ENCODE measurements at places on chromosomes 12 and 14.

- DNase-seq: no peak
These were observed 163.5 kb downstream of the DIO2 start for GRCh38 chr14:80047761-80048160.

DNA sequence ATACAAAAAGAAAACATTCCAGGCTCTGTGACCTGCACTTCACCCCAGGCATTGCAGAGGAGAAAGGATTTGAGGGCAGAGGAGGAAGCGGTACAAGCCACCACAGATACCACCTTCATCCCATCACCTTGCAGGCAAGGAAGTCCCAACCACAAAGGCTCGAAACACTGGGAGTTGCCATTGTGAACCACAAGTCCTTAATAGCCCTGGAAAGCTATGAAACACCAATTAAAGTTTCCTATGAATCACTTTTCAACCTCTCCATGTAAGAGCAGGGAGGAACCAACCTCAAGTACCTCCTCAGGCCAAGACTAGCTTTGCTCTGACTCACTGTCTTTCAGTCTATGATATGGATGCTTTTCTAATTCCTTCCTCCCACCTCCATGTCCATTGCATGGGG is 27.0 kb downstream of the MAP3K9 start:
- DNase-seq: peak; percentile 19

GRCh38 chr12:82688035-82688501 is 1.4 kb downstream of the TMTC2 start:
- no peak for DNase-seq

DNA sequence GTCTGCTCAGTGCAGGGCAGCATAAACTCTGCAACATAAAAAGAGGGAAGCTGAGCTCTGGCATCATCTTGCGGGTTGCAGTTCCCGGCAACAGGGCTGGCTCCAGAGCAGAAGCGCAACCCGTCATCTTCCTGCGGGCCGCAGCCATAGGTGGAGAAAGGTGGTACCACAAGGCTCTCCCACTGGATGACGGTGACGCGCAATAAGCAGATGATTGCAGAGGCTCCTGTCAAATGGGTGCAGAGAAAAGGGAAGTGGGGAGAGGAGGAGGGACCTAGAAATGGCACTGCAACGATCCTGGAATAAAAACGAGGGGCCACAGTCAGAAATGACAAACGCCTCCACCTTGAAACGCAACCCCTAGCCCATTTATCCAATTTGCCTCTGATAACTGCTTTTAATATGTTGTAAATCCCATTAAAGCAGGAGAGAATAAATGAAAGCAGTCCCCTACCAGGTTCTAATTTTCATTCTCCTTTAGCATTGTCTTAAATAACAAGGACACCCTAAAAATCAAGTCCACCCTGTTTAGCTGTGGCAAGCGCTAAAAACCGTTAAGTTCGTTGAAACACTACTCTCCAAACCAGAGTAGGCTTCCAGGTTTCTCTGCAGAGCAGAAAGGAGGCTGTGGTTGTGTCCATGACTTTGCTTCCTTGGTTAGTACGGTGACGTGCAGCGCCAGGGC is 30.9 kb upstream of the TUBA1C start:
- no peak for DNase-seq

DNA sequence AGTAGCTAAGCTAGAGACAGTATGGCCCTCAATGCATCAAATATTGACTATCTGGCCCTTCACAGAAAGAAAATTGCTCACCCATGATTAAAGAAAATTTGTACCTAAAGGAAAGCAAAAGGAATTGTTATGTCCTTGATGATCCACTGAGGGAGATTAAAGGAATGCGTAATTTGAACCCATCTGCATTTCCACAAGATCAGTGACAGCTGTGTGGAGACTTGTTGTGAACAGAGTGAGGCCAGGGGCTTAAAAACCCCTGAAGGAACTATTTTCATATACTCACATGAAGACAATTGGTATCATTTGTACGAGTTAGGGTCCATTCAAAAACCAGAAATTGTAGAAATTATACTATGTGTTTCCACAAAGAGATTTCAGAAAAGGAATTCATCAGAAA is 1908.1 kb upstream of the SEL1L start:
- DNase-seq: no peak

DNA sequence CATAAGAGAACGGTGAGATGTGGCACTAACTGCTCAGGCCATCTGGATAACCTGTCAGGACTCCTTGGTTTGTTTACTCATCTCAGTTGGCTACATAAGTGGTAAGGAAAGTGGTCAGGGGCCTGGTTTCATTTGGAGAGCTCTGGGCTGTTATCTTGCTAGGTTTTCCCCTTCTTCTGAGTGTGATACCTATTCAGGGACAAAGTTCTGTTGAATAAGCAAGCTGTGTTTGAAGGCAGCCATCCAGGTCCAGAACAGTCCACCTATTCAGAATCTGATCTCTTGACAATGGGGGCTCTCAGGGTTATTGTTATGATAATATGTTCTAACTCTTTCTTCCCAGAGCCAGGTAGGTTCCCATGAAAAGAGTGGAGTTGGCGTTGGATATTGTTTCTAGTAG is 194.9 kb downstream of the PAH start:
- DNase-seq: no peak

DNA sequence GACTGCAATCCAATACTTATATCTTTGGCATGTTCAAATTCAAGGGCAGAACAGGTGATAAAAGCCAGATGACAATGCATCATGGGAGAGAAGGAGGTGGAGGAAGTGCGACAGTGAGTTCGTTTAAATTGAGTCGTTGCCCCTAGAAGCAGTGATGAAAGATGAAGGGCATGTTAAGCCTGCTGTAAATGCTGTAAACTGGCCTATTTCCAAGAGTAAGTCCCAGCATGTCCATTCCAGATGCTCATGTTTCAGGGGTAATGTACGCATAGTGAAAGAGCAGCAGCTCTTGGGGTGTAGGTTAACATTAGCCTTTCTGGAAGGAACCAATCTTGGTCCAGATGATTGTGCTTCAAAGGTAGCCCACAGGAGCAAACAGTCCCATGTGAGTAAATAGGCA is 97.1 kb downstream of the C2CD5 start:
- DNase-seq: no peak

DNA sequence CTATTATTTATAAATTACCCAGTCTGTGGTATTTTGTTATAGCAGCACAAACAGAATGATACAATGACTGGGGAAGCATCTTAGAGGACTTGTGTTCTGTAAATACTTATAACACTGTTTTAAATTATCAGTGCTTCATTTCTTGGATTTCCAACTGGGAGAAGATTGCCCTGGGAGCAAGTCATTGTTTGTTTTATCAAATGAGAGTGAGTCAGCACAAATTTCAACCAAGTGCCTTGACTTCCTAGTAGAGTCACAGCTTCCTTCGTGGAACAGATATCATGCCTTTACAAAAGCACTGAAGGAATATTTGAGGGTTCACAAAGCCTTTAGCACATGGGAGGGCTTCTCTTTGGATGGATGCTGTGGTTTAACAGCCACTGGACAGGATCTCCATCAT is 234.1 kb downstream of the KTN1 start:
- DNase-seq: no peak

- DNase-seq: no peak
These were observed 106.8 kb upstream of the RTL1 start for GRCh38 chr14:101010293-101010692.

All from skeletal muscle cell (primary cell).